Activated gamma-delta T cell treated with anti-CD3 and anti-CD28 coated beads, Interleukin-2, amount 50 U/mL, for 16 hours (primary cell): ENCODE measurements at places on chromosomes 4 and X.

GRCh38 chrX:9708923-9709553 lies 56.6 kb downstream of the GPR143 start:
- peak; percentile 62 for DNase-seq

- DNase-seq, result no peak
Measured at GRCh38 chr4:9942921-9943600, 78.2 kb downstream of the SLC2A9 start.

GRCh38 chr4:158056689-158057245 lies 116.1 kb downstream of the GASK1B start:
- DNase-seq, result no peak

GRCh38 chr4:146232131-146232722 lies 17.9 kb downstream of the REELD1 start:
- no peak for DNase-seq

DNA sequence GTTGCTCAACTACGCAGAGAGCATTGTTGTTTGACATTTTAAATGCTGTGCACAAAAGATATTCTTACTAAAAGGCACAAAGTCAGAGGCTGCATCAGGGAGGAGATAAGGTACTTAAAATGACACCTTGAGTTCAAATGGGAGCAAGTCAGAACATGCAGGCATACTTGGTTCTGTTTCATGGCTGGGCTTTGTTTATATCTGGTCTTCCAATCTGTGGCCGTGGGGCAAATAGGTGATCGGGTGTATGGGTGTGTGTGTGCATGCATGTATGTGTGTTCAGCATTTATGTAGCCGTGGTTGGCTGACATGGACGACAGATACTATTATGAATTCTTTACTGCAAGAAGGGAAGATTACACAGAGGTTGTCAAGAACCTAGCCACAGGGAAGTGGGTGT lies 106.1 kb downstream of the RASL11B start:
- DNase-seq, result no peak

DNA sequence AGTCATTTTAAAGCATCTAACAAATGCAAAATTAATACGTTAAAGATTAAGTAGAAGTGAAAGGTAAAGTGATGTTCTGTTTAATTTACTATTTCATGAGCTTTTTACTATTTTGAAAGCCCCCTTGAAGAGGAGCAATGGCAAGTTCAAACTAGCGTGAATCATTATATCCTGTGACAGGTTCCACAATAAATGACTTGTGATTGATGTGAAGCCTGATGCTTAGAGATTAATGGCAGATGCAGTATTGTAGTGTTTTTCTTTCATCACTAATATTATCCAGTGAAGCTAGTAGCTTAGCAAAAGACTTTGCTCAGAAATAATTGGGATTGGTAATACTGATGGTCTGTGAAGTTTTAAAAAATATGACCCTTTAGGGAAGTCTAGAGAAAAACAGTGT lies 57.3 kb downstream of the STOX2 start:
- no peak for DNase-seq

GRCh38 chr4:178387756-178388155 lies 945.5 kb upstream of the AGA start:
- DNase-seq, result no peak

DNA sequence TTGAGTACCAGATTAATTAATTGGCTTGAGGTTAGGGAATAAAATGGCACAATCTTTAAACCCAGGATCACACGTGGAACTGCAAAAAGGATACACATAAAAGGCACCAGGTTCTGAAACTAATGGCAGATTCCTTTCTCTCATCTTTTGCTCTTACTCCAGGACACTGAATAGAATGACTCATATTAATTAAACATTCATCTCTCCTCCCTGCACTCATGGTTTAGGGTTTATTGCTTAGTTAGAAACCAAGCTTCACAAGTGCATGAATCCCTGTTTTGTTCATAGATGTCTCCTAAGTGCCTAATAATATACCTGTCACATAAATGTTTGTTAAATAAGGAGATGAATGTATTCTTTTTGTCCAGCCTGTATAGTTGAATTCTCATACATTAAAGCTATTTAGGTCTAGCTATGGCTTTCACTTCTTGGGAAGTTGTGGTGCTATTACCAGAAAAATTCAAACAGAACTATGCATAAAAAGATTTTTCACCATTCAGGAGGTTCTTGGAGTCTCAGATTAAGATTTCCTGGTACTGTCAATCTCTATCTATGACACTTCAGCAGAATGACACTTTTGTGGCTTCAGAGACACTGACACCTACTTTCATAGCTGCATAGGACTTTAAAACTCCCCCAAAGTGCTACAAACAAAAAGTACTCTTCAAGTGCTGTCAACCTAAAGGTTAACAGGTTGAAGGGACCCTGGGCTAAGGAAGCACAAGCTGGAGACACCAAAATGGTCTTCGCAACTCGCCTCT lies 7.4 kb downstream of the CORIN start:
- no peak for DNase-seq

- DNase-seq, result no peak
Measured at GRCh38 chr4:45442466-45442865, 681.4 kb downstream of the GABRG1 start.

DNA sequence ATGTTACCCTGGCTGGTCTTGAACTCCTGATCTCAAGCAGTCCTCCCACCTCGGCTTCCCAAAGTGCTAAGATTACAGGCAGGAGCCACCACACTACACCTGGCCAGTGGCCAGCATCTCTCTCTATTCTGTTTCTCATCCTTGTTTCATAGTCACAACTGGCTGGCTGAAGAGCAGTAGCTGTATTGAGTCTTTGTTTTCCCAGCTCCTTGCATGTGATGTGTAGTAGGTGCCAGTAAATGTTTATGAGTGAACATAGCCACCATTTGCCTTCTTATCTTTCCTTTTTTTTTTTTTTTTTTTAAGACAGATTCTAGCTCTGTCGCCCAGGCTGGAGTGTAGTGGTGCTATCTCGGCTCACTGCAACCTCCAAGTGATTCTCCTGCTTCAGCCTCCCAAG lies 23.6 kb downstream of the NUDT9 start:
- DNase-seq, result no peak

DNA sequence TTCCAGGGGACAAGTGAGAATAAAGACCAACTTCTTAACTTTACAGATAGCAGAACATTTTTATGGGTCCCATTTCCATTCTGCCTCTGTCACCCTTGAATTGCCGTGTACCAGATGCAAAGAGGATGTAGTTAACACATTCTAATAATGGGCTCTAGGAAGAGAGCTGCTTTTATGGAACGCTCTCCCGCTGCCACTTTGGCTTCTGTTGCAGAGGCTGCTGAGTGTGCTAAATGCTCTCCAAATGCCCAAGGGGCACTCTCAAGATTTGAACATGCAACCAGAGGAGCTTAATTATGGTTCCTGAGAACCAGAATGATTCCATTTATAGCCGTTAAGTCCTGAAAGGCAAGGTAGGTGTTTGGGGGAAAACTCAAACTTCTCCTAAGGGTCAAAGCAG lies 28.1 kb upstream of the GPC3 start:
- DNase-seq, result no peak

GRCh38 chrX:71253253-71254091 lies 468 bp downstream of the ZMYM3 start:
- no peak for DNase-seq

DNA sequence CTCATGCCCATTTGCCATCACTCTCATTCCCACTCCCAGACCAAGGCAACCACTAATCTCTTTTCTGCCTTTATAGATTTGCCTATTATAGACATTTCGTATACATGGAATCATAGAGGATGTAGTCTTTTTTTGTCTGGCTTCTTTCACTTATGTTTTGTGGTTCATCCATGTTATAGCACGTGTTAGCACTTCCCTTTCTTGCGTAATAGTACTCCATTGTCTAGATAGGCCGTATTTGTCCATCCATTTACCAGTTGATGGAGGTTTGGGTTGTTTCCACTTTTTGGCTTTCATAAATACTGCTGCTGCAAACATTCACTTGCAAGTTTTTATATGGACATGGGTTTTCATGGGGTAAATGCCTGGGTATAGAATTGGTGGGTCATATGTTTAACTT lies 48.4 kb downstream of the KIF4A start:
- DNase-seq, result no peak
